Pancreas (tissue), 10 donors: ENCODE measurements at places on chromosomes 2 and 18. TPM values are rescaled to one million over a fixed set of nuclear protein-coding genes. Genes with fewer than 3 reads are reported as not detected.

- no peak for DNase-seq
Measured at GRCh38 chr2:170396799-170397459, 219.0 kb downstream of the MYO3B start.

UCN gene
- total RNA-seq = 0.87 TPM

GAL3ST2 gene
- not detected for total RNA-seq

CLEC4F gene
- total RNA-seq = 0.13 TPM

GRCh38 chr2:10222-10875 lies 36.0 kb downstream of the FAM110C start:
- DNase-seq = peak; percentile 77

DNA sequence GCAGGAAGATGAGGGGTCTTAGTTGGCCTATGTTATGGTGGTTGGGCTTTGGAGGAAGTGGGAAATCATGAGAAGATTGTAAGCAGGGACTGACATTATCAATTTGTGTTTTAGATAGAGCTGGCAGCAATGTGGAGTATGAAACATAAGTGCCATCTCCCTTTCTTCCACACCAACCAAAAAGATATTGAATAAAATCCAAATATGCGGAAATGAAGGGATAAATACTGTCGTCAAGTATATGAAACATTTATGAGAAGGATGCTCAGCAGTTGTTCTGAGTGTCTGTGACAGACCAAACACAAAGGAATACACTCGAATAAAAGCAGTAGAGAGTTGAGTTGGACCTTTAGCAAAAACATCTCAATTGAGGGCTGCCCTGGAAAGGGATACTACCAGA lies 1090.0 kb upstream of the ZEB2 start:
- DNase-seq = no peak

- no peak for DNase-seq
Measured at GRCh38 chr2:241314226-241315092, 1.0 kb downstream of the HDLBP start.

- DNase-seq = no peak
Measured at GRCh38 chr2:39128919-39129391, 8.1 kb upstream of the SOS1 start.

PROKR1 gene
- total RNA-seq = not detected

ZNF892 gene
- total RNA-seq = 5.2 TPM

CNDP1 gene
- not detected for total RNA-seq

DNA sequence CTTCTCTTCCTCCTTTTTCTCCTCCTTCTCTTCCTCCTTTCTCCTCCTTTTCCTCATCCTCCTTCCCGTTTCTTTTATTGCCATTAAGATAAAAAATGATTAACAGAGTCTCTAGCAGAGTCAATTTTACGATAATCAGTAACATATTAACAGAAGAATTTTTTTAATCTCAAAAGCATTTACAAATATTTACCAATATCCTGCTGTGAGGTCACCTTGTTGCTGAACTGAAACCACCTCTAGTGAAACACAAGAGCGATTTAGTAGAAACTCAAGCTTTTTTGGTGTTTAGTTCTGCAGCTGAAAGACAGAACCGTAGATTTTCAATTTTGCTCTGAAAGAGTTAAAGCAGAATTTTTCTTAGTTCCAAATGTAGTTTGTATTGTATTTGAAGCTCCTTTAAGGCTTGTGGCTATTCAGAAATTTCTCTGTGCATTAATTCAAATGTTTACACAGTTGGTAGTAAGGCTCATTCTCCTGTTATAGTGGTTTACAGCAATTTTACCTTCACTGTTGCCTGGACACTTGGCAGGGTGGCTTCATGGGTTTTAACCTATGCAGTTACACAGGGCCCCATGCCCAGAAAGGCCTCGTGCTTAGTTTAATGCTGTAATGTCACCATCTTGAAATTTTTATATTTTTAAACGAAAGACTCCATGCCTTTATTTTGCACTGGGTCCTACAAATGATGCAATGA lies 1106.6 kb upstream of the FAM98A start:
- DNase-seq = no peak

NEUROD1 gene
- total RNA-seq = 1.8 TPM

- DNase-seq = no peak
Measured at GRCh38 chr18:60446821-60447220, 74.2 kb upstream of the MC4R start.

DNA sequence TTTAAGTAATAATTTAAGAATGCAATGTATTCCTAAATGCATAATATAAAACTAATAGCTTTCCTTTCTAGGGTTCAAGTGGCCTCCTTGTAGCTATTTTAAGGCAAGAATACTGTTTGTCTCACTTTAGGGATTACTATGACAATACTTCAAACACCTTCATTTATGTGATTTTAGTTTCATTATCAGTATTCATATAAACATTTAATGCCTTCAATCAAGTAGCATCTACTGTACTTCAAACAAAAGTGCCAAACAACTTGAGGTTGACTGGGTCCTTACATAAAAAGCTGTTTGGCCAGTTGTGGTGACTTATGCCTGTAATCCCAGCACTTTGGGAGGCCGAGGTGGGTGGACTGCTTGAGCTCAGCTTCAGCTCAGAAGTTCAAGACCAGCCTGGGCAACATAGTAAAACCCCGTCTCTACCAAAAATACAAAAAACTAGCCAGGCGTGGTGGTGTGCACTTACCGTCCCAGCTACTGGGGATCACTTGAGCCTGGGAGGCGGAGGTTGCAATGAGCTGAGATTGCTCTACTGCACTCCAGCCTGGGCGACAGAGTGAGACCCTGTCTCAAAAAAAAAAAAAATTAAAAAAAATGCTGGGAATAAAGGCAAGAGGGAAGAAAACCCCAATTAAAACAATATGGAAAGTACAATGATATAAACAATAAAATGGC lies 9.3 kb downstream of the MEX3C start:
- DNase-seq = no peak

DNA sequence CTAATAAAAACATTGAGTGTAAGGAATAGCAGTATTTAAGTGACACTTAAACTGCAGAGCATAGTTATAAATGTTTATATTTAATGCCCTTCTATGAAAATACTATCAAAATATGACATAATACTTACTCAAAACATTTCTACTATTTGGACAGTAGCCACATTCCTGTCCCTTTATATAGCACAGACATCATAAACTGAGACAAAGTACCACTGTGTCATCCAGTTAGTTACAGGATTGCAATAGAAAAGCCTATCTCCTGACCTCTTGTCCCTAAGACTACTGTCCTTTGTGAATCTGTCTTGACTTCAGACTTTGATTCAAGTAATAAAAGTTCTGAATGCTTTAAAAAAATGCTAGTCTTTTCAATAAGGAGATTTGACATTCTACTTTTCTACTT lies 1528.5 kb upstream of the NXPH2 start:
- no peak for DNase-seq

DNA sequence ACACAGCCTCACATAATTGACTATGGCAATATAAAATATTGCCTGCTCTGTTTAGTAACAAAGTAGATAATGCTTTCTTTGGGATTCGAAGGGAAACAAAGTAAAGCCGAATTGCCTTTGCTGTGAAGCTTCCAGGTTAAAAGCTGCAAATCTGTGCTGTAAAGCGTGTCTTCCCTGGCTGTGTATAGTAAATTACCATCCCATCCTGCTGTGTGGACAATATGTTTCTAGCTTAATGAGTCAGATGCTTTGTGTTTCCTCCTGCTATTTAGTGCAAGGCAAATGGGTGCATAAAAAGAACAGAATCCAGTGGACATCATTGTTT lies 265.1 kb downstream of the SOCS6 start:
- no peak for DNase-seq

GRCh38 chr2:56313500-56313921 lies 129.7 kb downstream of the CCDC85A start:
- DNase-seq = no peak

DNA sequence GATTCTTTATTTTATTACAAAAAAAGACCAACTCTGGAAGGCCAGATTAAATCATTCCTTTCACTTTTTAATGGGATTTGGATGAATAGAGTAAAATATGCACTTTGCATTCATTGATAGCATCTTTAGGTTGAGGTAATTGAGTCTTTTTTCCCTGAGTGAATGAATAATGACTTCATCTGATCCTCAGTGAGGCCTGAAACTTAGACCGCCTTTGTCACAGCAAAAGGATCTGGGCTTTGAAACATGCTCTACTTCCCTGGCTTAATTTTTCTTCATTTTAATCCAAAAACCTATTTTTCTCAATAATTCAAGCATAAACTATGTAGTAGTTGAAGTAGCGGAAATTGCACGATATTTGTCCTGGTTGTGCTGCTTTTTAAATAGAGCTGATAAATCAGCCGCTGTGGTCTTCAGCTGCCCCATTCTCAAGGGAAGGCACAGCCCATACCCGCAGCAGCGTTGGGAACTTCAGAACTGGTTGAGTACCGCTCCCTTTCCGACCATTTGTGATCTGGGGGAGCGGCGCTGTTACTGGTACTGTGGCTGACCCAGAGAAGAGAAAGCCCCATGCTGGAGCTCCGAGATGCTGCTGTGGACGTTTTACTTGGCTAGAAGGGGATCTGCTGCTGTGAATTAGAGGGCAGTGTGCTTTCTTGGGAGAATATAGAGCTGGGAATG lies 145.3 kb upstream of the NFATC1 start:
- DNase-seq = no peak

- no peak for DNase-seq
Measured at GRCh38 chr2:176479961-176480360, 210.7 kb downstream of the MTX2 start.

DNA sequence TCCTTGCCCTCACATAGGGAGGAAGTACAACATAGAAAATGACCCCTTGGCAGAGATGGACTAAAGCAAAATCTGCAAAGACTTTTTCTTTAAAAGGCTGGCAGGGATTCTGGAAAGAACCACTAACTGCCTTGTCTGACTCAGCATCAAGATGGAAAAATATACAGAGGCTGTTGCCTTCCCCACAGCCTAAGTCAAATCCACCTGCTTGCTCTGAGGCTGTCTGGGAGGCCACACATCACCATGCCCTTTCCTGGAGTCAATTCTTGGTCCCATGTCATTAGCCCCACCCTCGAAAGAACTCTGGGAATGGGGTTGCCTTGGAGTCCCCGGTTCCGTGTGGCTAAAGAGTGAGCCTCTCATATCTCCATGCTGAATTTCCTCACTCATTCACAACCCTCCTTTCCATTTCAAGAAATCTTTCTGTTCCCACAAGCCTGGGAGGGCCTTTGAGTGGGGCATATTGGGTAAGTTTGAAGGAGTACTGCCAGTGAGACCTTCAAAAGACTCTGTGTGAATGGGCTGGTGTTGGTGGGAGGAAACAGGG lies 39.4 kb downstream of the BMP10 start:
- no peak for DNase-seq

CABYR gene
- not detected for total RNA-seq

HOXD12 gene
- total RNA-seq = not detected

DNA sequence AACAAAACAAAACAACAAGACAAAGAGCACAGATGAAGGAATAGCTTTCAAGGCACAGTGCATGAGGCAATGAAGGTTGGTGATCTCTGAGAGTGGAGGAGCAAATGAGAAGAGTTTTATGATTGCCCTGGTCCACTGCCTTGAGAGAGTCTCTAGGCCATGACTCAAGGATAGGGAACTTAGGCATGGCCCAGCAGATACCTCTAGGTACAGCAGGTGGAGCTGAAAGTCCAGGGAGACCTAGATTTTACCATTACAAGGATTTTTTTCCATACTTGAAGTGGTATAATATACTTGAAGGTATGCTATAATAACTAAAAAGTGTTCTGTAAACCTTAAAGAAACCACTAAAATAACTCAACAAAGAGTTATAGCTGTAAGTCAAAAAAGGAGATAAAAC lies 239.5 kb upstream of the KLHL29 start:
- no peak for DNase-seq

PPIL3 gene
- 15.1 TPM for total RNA-seq

- peak; percentile 5 for DNase-seq
Measured at GRCh38 chr2:43138441-43138840, 88.0 kb downstream of the ZFP36L2 start.

GRCh38 chr2:97669448-97669847 lies at the start of gene C2orf92:
C2orf92 (plus strand) TSS chr2:97669713; CDS start chr2:97669789, 76 bp downstream.
- DNase-seq = no peak

- DNase-seq = no peak
Measured at GRCh38 chr2:71483246-71483645, 29.9 kb downstream of the DYSF start.

GRCh38 chr2:182852801-182853200 lies 13.6 kb downstream of the FRZB start:
- no peak for DNase-seq

FIGN gene
- 8.5 TPM for total RNA-seq
